Pons (tissue), 1 donor: ENCODE measurements at places on chromosomes 1 and 21.

GRCh38 chr1:104878203-104878909 lies 1128.7 kb downstream of the AMY1C start:
- DNase-seq, result no peak

GRCh38 chr1:39907528-39908453 lies 6.1 kb upstream of the MYCL start:
- DNase-seq, result peak; percentile 73

GRCh38 chr1:64578270-64578973 lies 108.5 kb downstream of the CACHD1 start:
- no peak for DNase-seq

- DNase-seq, result no peak
These were observed 16.9 kb upstream of the SAMD11 start for GRCh38 chr1:906600-907420.

DNA sequence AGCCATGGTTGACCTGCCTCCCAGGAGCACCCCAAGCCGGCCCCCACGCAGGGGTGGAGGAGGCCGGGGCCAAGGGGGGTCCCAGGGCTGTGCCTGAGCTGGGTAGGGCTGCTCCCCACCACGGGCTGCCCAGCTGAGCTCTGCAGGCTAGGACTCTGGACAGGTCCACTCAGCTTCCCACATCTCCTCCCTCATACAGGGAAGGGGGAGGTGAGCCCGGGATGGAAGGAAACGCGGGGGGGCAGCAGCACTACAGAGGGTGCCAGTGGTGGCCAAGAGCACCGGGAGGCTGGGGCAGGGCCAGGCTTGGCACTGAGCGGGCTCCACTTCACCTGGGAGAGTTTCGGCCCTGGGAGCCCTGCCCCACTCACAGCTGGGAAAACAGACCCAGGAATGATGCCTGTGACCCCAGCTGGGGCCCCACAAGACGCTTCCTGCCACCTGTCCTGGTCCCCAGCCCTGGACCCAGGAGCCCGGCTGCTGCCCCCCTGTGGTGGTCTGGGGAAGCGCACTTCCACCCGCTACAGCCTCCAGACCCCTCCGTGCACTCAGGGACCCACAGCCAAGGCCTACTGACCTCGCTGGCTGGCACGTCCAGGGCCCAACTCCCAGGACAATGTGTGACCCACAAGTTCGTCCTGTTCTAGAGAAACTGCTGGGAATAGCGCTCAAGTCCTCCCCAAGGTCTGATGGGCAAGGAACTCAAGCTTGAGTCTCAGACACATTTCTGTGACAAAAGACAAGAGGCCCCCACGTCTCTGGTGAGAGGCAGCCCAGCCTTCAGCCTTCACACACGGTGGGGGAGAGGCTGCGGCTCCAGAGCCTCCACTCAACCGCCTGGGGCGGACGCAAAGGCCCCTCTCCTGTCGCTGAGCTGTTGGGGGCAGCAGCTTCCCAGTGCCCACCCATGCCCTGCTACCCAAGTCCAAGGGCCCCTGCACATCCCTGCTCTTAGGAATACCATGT lies 3.0 kb downstream of the AURKAIP1 start:
- no peak for DNase-seq

- DNase-seq, result no peak
These were observed 1.2 kb upstream of the MSTO1 start for GRCh38 chr1:155608888-155609225.

DNA sequence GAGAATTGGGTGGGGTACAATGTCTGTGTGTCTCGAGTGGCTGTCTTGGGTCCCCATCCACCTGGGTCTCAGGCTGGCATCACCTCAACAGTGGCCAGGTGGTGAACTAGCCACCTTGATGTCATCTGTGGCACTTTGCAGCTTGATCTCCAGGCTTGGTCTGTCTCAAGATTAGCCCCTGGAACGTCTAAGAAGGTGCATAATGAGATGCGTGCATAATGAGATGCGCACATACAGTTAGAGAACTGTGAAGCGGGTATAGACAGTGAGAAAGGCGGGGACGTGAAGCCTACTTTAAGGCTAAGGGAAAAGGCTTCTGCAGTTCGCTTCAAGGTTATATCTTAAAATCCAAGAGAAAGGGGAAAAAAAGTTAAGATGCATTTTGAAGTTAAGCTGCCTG lies 98.7 kb downstream of the WDR4 start:
- DNase-seq, result no peak

DNA sequence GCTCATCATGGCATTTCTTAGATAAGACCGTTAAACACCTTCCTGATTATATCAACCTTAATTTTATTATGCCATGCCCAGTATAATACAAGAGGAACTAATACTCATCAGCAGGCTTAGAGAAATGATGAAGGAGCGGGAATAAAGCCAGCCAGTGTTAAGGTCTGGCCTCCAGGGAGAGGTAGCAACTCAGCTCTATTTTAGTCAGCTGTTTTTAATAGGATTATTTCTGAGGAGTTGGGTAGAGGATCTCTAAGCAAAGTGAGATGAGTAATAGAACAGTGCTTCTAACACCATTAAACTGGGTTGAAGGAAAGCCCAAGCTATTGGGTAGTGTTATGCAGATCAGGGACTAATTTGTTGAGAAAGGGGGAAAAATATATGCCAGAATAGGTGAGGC lies 921.5 kb downstream of the TTLL7 start:
- DNase-seq, result no peak

DNA sequence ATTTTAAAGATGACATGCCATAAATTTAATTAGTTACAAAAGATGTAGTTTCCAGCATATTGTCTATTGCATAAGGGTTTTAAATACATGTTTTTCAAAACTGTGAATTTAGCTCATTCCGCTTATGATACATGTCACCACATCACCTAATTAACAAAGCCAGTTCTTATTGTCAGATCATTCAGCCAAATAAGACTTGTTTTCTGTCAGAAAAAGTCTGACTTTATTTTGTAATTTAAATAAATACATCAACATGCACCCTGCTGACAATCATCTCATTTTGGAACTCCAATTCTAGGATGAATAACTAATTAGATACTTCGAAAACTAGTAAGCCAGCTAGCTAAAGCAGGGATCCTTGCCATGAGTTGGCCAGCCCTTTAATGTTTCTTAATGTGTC lies 110.9 kb upstream of the APP start:
- no peak for DNase-seq

- DNase-seq, result no peak
These were observed 124.2 kb downstream of the GRIK3 start for GRCh38 chr1:36909946-36910725.

DNA sequence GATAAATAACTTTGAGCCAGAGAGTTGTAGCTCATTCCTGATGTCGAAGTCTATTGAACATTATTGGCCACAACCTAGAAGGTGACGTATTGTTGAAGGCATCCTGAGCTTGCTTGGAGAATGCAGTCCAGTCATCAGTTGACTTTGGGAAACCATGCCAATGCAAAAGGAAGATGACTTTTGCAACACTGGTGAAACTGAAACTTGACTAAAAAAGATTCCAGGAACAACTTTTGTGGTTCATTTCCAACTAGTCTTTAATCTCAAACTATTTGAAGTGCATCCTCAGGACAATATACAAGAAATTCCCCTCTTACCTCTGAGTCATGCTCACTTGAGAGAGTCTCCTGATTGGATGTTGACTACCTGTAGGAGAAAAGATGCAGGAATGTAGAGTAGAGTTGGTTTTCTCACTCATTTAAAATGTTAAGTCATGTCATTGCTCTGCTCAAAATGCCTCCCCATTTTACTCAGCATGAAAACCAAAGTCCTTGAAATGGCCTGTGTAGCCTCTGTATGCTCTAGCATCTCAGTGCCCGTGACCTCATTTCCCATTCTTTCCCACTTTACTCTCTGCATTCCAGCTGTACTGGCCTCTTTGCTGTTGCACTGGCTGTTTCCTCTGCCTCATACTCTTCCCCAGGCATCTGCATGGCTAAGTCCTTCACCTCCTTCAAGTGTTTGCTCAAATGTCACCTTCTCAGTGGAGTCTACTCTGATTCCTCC lies 24.4 kb upstream of the LEPR start:
- DNase-seq, result no peak

- DNase-seq, result peak; percentile 86
These were observed 520 bp upstream of the MR1 start for GRCh38 chr1:181033128-181033798.

DNA sequence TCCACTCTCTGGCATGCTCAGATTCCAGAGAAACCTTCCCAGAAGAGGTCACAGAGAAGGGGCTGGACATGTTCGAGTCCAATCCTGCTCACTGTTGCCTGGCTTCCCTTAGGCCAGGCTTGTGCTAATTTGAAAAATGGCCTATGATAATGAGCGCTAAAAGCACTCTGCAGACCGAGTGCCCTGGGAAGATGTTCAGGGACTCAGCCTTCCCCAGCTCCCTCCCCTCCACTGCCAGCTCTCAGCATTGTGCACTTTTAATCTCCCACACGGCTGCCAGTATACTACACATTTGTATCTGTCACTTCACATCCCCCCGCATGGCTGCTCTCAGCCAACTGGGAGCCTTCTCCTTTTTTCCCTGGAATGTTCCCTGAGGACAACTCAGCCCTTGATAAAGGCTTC lies 24.1 kb downstream of the FAM163A start:
- no peak for DNase-seq

DNA sequence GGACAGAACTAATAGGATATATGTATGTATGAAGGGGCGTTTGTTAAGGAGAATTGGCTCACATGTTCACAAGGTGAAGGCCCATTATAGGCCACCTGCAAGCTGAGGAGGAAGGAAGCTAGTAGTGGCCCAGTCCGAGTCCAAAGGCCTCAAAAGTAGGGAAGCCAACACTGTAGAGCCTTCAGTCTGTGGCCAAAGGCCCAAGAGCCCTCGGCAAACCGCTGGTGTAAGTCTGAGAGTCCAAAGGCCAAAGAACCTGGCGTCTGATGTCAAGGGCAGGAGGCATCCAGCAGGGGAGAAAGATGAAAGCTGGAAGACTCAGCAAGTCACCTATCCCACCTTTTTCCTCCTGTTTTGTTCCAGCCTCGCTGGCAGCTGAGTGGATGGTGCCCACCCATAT lies 24.5 kb downstream of the BACH1 start:
- DNase-seq, result no peak

GRCh38 chr1:202289009-202289408 lies 52.7 kb downstream of the UBE2T start:
- DNase-seq, result peak; percentile 34

- DNase-seq, result no peak
These were observed 182.7 kb downstream of the KCNT2 start for GRCh38 chr1:196425513-196425912.

DNA sequence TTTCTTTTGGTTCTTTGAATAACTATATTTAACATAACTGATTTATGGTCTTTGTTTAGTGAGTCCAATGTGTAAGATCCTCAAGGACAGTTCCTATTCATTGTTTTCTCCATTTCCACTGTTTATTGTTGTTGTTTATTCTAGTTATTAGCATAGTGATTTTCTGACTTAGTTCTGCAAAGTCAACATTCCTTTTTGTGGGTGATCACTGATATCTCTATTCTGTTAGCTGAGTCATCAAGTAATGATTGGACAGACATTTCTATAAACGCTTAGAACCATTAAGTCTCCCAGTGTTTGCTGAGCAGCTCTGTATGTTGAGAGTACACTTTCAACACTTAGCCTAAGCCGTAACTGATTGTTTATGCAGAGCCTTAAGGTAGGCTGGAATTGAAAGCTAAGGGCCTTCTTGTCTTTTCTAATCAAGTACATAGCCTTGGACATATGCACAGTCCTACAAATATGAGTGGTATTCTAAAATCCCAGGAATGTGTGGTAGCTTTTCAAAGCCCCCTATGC lies 87.1 kb downstream of the SLC5A9 start:
- no peak for DNase-seq

GRCh38 chr1:36857754-36858153 lies 176.6 kb downstream of the GRIK3 start:
- peak; percentile 18 for DNase-seq

DNA sequence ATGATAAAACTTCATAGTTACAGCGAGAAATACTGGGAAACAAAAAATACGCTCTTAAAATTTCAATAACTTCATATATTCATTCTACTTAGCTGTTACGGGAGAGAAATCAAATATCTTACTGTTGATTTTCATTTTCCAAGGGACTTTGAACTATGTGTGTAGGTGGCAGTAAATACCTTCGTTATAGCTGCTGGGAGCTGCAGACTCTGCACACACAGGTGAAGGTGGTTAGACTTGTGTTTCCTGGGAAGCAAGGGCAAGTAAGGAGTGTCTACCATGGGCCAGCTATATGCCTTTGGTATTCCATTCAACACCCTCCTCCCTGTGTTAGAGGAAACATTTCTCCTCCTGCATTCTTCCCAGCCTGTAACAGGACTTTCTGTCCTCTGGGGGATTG lies 51.4 kb upstream of the DIRAS3 start:
- DNase-seq, result no peak

DNA sequence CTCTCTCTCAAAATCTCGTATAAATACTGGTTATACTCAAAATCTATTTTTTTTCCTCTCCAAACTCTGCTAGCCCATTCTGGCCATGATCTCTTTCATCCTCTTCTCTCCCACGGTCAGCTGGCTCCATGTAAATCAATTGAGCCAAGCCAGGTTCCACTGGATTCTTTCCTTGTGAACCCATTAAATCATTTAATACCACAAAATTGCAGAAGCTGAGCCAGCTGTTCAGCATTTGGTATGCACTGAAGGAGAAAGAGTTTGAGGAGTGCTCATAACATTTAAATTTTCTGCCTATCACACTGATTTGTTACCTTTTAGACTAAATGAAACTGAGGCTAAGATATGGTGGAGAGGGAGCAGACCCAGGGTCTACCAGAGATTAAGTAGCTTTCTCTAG lies 29.1 kb upstream of the TADA1 start:
- no peak for DNase-seq

DNA sequence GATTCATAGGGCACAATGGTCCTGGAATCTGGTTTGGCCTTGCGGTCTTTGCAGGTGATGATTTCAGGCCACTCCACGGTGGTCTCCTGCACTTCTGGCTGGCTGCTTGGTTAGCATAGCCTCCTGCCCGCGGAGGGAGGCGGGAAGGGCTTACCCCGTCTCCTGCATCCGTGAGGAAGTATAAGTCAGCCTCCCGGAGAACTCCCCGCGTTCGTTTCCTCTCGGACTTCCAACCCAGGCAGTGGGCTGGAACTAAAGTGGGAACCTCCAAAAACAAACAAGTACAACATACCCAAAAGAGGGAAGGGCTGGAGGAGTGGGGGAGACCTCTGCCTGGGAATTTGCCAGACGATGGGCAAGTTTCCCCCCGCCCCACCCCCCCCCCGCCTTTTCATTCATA lies 939 bp upstream of the CCN1 start:
- no peak for DNase-seq

DNA sequence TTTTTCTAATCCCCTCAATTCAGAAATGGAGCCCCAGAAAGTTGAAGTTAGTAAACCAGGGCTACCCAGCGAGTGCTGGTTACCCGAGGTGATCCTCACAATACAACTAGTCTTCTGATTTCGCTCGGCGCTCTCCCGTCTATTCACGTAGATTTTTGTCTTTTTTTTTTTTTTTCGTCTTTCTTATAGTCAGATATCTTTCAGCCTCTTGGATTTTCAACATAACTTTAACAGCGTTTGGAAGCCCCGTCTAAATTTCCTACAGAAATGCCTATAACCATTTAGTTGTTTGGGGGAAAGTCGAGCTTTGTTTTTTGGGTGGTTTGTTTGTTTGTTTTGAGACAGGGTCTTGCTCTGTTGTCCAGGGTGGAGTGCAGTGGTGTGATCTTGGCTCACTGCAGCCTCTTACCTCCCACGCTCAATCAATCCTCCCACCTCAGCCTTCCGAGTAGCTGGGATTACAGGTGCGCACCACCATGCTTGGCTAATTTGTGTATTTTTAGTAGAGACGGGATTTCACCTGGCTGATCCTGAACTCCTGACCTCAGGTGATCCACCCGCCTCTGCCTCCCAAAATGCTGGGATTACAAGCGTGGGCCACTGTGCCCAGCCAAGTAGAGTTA lies 818 bp upstream of the TMEM50B start:
- DNase-seq, result no peak
